A673 (cell line): ENCODE measurements at places on chromosomes 12 and 14.

DNA sequence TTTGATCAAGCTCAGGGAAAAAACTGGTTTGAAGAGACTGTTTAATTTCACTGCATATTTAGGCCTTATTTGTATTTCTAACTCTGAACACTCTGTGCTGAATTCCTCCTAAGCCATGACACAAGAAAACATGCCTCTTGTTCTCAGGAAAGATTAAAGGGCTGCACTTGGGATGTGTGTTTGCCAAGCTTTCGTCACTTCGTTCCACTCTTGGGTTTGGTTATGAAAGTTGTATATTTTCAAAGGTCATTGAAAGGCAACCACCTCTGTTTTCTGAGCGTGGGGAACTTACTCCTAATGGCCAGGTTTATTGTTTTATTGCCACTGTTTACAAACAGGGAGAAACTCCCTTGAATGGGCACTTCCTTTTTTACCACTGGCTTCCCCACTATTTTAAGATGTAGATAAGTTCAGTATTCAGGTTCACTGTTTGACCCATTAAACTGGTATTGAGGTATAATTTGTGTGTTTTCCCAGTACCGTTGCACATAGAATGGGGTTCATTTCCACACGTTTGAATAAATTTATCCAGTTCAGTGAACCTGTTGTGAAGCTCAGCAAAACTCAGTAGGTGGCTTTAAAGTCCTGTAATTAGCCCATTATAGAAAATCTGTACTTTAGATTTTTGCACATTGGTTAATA is 65.3 kb downstream of the NKX2-1 start:
- H3K4me1 ChIP-seq: no peaks in the 10 kb centered on the region
- no peak overlapping the region for H3K4me3 ChIP-seq
- H3K36me3 ChIP-seq: no peaks in the 10 kb centered on the region
- H3K27me3 ChIP-seq: no peaks in the 10 kb centered on the region

GRCh38 chr14:76690502-76691105 is 70.7 kb upstream of the VASH1 start:
- no peaks in the 10 kb centered on the region for H3K4me1 ChIP-seq
- DNase-seq: no peak
- no peaks in the 10 kb centered on the region for H3K36me3 ChIP-seq
- H3K27me3 ChIP-seq: no peaks in the 10 kb centered on the region

GRCh38 chr12:61267474-61267873 is 992.7 kb upstream of the USP15 start:
- no peaks in the 10 kb centered on the region for H3K27me3 ChIP-seq
- no peaks in the 10 kb centered on the region for H3K36me3 ChIP-seq
- peak; percentile 7 for DNase-seq

- no peaks in the 10 kb centered on the region for H3K4me1 ChIP-seq
- H3K4me3 ChIP-seq: no peak overlapping the region
- no peak for DNase-seq
- H3K27ac ChIP-seq: no peak overlapping the region
- no peaks in the 10 kb centered on the region for H3K36me3 ChIP-seq
Observed at GRCh38 chr12:34392741-34393085, 370.4 kb downstream of the ALG10 start.
